ELR (cell line): ENCODE measurements at places on chromosomes 2 and 18.

- no peak for DNase-seq
These were observed 58.7 kb upstream of the ZNF397 start for GRCh38 chr18:35182151-35182550.

DNA sequence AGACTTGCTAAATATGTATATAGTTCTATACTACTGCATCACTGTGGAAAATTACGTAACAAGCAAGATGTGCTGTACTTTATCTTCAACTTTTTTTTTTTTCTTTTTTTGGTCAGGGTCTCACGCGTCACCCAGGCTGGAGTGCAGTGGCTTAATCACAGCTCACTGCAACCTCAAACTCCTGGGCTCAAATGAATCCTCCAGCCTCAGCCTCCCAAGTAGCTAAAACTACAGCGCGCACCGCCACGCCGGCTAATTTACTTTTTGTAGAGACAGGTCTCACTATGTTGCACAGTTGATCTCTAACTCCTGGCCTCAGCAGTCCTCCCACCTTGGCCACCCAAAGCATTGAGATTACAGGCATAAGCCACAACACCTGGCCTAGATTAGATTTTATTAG is 68.0 kb downstream of the COX7A2L start:
- DNase-seq: no peak

DNA sequence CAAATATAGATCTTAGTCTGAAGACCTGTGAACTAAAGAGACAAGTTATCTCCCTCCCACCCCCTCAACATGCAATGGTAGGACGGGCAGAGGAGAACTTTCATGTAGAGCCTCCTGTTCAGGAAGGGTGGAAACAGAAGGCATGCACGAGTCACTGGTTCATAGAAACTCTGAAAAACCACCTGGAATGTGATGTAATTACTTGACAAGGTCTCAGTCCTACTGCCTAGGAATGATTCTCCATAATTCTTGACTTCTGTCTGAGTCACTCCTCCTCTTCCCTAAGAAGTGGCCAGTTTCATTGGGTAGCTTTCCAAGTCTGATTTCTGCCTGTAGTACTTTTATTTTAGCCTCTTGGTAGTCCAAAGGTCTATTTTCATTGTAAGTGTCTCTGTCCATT is 277.3 kb downstream of the PTPRM start:
- peak; percentile 63 for DNase-seq

DNA sequence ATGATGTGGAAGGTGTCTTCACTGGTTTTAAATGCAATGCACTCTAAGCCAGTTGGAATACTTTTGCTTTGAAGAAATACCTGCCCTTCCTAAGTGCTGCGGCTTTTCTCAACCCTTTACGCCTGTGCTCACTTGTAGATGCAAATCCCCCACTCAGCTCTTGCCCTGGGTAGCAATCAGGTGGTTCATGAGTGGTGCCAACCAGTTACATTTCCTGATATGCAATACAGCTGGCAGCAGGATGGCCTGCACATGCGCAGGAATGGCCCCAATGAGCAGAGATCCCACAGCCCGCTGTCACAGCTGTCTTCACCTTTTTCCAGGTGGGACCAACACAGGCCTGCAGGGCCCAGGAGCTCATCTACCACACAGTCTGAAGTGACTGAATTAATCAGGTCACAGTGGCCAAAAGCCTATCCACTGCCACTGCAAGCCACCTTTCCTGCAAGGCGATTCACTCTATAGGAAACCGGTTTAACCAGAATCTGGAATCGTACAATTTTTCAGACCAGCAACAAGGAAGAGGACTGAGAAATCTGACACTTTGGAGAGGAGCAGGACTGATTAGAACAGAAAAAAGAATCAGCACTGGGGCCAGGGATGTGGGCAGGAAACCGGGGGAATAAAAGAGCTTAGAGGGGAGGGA is 247.8 kb downstream of the MYT1L start:
- no peak for DNase-seq

- DNase-seq: no peak
These were observed 83.2 kb downstream of the BCL2 start for GRCh38 chr18:63236406-63236805.

GRCh38 chr18:13521418-13521817 is 204.9 kb downstream of the FAM210A start:
- no peak for DNase-seq

DNA sequence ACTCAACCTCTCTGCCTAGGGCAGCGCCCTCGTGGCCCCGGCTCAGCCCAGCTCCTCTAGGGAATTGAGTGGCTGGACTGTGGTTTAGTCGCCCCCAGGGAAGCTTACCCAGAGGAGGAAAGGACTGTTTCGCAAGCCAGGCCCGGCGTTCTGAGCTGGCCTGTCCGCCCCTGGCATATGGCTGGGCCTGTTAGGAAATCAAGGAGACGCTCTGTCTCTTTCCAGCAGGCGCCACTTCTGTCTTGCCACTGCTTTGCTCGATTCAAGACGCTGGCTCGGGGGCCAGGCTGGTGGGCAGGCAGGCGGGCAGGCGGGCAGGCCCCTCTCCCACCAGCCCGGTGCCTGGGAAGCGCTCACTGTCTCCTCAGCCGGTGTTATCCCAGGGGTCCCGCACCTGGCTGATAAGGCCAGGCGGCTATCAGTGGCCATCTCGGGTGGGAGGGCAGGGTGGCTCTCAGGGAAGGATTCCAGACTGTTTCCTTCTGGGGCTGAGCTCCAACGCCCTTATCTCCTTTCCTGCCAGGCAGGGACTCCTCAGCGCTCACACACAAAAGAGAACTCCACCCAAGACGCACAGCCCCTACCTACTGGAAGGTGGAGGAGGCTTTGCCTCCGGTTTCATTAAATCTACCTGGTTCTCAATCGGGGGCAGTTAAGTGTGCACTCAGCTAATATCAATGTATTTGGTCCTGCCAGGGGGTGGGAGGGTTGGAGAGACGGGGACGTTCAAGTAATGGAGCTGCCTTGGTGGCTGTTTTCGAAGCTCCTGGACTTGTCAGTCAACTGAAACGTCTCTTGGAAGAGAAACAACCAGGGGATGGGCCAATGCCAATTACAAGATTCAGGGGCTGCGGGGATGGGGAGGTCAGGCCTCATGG is 109.1 kb downstream of the SMAD7 start:
- DNase-seq: peak; percentile 65

DNA sequence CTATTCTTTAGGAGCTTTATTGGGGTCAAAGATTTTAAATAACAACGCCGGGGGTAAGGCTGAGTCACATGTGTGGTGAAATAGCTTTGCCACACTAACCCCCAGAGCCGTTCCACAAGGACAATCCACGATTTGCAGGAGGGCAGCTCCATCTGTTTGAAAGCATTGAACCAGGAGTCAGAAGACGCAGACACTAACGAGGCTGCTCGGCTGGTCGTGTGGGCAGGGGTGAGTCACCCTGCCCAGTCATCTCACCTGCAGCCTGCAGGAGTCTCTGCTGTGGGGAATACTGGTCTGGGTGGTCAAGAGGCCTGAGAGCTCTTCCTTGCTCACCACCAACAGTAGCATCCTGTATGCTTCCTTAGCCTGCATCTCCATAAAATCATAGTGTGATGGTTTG is 149.2 kb upstream of the NCK2 start:
- peak; percentile 59 for DNase-seq

GRCh38 chr2:8021921-8022320 is 659.9 kb upstream of the ID2 start:
- DNase-seq: no peak

DNA sequence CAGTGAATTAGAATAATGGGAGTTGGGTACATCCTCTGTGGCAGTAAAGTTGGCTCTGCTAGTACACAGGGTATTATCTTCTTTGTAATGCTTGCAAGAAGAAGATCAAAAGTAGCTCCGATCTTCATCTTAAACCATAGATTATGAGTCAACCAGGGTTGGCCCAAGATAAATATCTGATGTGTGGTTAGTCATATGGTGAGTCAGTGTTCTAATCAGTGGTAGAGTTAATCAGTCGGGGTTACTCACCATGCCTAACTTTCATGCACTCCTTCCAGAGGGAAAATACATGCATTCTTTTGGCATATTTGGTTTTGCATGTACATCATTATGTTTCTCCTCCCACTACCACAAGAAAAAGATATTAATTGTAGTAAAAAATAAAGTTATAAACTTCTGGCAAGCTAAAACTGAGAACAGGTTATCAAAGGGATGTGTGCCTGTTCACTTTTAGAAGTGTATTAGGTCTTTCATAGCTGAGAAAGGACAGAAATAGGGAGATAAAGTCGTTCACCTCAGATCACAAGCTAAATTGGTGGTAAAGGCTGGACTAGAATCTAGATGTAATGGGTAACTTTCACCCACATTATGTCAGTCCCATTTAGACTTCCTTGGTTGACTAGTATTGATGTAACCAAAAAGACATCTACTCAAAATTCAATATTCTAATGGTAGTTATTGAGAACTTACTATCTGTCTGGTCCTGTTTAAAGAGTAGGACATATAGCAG is 684.4 kb downstream of the IRS1 start:
- DNase-seq: peak; percentile 99

DNA sequence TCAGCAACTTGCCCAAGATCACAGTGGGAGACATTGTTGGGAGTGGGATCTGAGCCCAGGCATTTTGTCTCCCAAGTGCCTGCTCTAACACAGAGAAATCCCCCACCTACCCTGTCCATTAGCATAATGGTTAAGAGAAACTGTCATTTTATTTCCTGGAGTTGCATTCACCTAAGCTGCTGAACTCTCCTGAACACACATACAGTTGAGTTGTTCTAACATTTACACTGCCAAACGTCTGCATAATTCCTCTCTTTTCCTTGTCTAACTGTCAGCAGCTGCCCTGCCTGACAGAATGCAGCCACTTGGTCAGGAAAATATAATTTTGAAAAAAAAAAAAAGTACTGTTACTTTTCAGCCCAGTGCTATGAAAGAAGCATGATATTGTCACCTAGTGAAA is 396.3 kb upstream of the PIK3C3 start:
- no peak for DNase-seq

DNA sequence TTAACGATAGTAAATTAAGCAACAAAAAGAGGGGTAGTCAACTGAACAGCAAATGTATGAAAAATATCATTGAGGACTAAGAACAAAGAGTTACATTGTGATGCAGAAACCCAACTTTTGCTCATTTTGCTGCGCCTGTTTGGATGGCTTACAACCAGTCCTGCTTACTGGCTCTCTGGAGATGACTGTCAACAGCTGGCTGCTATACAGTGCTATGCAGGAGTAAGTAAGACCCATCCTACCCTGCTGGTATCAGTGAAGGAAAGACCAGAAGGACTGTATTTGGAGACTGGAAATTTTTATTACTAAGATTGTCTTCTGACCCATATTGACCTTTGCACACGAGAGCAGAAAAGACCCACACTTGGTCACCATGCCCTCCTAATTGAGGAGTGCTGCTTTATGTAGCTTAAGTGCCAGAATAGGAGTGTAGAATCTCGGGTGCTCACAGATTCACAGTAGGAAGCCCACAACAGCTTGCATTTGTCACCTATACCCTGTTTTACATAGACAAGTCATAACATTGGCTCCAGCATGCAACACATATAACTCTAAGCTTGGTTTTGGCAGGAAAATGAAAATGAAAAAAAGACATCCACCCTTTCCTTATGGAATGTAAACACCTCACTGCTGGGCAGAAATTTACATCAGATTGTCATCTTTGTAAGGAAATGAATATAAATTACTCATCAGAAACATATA is 1915.0 kb upstream of the CELF4 start:
- DNase-seq: peak; percentile 7

DNA sequence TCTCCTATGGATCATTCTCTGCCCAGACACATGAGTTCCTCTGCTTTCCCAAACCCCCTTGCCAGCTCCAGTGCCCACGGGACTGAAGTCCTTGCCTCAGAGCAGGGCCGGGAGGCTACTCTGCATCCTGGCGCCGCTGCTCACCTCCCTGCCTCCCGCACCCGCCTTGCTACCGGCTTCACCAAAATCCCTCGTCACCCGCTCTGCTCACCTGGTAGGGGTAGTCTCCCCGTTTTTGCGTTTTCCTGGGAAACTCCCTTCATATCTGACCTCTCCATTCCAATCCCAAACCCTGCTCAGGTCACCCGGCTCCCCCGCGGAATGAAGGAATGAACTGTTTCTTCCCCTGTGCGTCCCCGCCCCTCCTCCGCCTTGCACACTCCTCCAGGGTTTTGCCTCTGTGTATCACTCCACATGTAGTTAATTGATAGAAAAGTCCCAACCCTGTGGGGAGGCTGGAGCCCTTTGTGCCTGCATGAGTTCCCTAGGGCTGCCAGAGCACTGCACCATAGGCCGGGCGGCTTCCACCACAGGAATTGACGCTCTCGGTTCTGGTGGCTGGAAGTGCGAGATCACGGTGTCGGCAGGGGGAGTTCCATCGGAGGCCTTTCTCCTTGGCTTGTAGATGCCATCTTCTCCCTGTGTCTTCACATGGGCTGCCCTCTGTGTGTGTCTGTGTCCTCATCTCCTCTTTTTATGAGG is 2.0 kb upstream of the DGKD start:
- no peak for DNase-seq

DNA sequence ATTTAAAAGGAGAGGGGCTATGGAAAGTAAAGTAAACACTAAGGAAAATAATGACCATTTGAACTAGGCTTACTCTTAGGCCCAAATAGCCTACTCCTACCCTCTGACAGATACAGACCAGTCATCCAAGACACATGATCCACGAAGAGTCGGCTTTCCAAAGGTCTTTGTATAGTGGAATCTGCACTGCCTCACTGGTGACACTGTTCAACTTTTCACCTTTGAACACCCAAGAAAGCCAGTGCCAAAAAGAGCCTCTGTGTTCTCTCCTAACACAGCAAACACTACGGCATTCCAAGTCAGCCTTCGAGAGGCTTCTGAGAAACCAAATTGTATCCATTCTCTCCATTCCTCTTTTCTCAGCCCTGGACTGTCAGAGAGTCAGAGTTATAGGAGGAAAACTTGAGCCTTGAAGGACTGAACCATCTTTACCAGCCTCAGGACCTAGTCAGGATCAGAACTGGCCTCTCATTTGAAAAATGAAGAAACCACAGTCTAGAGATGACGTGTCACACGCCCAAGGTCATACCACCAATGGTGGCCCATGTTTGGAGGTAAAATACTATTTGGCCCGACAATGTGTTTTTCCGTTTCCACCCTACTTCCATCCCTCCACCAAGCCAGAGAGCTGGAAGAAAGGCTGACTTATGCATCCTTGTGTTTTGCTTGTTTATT is 267.4 kb upstream of the ACVR2A start:
- no peak for DNase-seq

- DNase-seq: peak; percentile 74
These were observed 21.3 kb downstream of the OTOF start for GRCh38 chr2:26456440-26457250.
